ENCODE measurements at places on chromosomes 16 and 17. TPM values are rescaled to one million over a fixed set of nuclear protein-coding genes. Genes with fewer than 3 reads are reported as not detected.
A peak's percentile ranks its signal among the peaks of the same experiment; 100 is the strongest.

- DNase-seq, result no peak
These were observed 744.7 kb upstream of the GOT2 start for GRCh38 chr16:59478838-59479237.

- peak; percentile 48 for DNase-seq
These were observed 33.3 kb downstream of the TNFRSF13B start for GRCh38 chr17:16938496-16939207.

The ZSCAN10 gene
- total RNA-seq, result not detected

GRCh38 chr17:36937001-36937958 is at the start of gene LHX1:
Gene LHX1 (plus strand): TSS chr17:36937475. CDS start chr17:36938198, 723 bp downstream.
- DNase-seq, result no peak

DNA sequence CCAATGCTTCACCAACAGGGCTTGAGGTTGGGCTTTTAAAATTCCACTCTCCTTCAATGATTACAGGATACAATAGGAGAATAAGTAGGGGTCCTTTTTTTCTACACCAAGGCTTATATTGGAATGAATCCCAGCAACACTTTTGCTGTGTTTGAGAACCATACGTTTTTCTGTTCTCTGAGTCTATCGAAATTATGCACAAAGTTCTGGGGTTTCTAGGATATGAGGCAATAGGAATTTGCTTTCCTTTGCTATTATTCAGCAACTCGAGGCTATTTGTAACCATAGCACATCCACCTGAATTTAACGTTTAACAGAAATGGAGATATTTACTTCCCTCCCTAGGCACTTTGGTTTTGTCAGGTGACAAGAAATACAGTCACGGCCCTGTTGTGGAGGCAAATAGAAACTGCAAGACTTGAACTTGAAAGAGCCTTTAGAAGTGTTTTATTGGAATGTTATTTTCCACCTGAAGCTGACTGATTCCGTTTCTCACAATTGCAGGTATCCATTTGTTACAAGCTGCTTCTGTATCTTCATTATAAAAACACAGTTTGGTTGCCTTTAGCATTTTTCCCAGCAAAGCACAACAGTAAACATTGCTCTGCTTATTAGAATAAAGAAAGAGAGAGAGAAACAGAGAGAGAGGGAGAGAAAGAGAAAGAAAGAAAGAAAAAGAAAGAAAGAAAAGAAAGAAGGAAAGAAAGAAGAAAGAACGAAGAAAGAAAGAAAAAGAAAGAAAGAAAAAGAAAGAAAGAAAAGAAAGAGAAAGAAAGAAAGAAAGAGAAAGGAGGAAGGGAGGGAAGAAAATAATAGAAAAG is 109.6 kb downstream of the HS3ST3A1 start:
- no peak for DNase-seq

The CMTM2 gene
- total RNA-seq, result not detected

- no peak for DNase-seq
These were observed 23.3 kb downstream of the PHF12 start for GRCh38 chr17:28928061-28928460.

The NGFR gene
- total RNA-seq, result 1.7 TPM

- DNase-seq, result no peak
These were observed 118.0 kb upstream of the CA10 start for GRCh38 chr17:52276381-52277008.

DNA sequence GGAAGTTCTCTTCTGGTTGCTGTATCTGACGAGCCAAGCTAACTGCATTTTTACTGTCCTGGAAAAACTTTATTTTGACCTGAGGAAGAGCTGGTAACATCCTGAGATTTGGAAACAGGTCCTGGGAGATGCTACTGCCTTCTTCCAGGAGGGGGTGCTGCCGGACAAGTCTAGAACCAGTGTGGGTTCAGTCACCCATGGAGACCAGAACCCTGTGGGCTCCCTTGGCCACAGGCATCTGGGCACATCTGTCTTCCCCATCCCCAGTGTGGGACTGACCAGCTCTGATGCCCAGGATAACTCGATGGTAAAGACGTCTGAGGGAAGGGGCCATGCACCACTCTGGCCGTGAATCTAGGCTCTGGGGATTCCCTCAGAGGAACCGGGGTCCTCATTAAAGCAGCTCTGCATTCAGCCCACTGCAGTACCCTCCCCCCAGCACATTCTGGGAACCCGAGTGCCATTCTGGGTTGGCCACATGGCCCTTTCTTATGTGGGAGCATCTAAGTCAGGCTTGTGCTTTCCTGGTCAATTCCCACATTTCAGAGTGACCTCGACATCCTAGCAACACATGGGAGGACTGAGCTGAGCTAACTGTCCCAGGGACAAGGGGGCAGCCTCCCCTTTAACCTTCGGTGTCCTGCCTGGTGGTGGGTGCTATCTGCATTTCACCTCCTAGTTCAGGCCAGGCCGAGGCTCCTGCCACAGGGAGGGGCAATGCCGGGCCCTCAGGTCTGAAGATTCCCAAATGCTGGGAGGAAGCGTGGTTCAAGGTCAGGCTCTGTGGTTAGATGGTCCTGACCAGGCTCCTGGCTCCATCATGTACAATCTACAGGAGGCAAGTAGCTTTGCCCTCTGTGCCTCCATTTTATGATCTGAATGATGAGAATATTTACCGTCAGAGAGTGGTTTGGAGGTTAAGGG is 6.4 kb downstream of the C16orf86 start:
- DNase-seq, result no peak

- no peak for DNase-seq
These were observed 5.6 kb downstream of the CUEDC1 start for GRCh38 chr17:57949649-57950048.

The PRSS36 gene
- not detected for total RNA-seq

DNA sequence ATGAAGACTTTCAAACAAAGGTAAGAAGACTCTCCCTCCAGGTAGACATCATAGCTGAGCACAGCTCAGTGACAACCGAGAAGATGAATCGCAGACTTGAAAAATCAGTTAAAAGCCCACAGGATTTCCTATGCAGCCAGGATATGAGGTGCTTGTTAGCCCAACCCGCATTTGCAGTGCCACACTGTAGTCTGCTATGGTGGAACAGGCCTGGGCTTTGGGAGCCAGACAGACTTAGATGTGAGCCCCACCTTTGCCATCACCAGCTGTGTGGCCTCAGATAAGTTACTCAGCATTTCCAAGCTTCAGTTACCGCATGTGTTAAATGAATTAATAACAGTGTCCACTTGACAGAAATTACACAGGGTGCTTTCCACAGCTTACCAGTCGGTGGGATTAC is 204.4 kb upstream of the HS3ST3A1 start:
- no peak for DNase-seq

DNA sequence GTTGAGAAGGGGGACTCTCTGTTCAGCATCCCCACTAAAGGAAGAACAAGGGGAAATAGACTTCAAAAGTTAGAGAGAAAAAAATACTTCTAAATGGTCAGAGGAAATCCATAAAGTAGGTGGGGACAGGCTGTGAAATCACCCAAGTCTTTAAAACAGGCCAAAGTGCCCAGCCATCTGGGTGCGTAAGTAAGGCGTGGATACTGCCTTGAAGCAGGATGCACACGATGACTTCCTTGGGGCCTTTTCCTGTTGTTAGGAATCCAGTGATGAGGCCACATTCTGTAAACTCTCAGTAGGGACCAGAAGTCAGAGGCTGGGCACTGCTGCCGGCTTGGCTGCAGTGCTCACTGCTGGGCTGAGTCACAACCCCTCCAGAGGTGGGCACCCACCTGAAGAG is 9.2 kb downstream of the AXIN2 start:
- peak; percentile 26 for DNase-seq

The NOS2 gene
- not detected for total RNA-seq

The TBC1D3D gene
- total RNA-seq, result not detected

The PRPSAP1 gene
- total RNA-seq, result 55.3 TPM

GRCh38 chr17:74493331-74493833 is 26.9 kb downstream of the CD300A start:
- no peak for DNase-seq

GRCh38 chr17:35082073-35082657 is 18.7 kb upstream of the RFFL start:
- DNase-seq, result no peak

The MPHOSPH6 gene
- 13.5 TPM for total RNA-seq

DNA sequence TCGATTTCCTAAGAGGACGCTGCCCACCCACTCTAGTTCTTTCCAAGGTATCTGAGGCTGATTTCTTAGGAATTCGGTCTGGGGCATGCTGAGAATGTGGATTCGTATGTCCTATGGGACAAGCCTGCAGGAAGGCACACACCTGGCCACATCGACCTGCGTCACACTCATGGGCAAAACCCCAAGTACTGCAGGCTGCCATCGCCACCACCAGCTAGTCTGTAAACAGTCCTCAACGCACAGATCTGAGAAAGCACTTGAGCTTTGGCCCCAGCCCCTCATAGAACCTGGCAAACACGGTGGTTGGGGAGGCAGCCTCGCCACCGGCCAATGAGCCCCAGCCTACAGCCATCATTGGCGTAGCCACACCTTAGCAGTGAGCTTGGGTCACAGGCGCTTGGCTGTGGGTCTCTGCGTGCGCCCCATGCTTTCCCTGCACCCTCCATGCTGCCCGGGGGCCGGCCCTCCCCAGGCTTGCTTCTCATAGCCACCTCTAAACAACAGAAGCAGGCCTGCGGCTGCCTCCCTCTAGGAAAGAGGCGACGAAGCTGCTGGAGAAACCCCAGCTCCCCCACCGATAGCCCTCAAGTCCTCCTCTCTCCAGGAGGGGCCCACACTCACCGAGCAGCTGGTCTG is 75.1 kb downstream of the ZNF778 start:
- DNase-seq, result no peak

The CRYBA1 gene
- total RNA-seq, result not detected

- DNase-seq, result no peak
These were observed 1.1 kb downstream of the SPSB3 start for GRCh38 chr16:1781254-1781653.

DNA sequence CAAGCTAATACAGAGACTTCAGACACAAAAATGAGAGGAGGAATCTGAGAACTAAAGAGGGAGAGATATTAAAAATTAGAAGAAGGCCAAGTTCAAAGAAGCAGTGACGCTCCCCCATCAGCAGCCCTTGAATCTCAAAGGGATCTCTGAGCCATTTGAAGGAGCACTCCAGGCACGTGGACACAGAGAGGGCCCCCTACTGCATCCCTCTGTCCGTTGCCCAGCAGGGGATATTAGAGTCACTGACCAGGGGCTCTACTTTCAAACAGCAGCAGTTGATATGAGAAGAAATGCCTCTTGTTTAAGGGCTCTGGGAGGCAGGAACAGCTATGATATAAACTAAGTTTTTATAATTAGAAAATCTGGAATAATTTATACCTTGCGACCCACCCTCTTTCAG is 479.0 kb upstream of the SALL1 start:
- DNase-seq, result no peak

- DNase-seq, result no peak
These were observed 79.8 kb downstream of the ZNF778 start for GRCh38 chr16:89297156-89297874.

The CCDC154 gene
- 2.0 TPM for total RNA-seq

DNA sequence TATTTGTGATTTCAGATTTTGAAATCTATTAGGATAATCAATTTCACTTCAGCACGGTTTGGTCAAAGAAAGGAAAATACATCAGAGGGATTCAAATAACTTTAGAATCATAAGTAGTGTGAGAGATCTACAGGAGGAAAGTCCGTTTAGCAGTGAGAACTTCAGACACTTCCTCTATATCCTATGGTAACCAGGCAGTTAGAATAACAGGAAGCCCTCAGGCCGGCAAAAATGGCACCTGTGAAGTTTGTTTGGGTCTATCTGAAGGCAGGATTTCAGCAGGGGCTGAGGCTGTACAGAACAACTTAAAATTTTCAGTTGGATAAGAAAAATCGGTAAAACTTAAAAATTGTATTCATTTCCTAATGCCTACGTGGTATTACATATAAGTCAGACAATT is 24.9 kb downstream of the KCNJ16 start:
- no peak for DNase-seq

GRCh38 chr17:61227866-61228265 is 171.8 kb upstream of the TBX2 start:
- no peak for DNase-seq

DNA sequence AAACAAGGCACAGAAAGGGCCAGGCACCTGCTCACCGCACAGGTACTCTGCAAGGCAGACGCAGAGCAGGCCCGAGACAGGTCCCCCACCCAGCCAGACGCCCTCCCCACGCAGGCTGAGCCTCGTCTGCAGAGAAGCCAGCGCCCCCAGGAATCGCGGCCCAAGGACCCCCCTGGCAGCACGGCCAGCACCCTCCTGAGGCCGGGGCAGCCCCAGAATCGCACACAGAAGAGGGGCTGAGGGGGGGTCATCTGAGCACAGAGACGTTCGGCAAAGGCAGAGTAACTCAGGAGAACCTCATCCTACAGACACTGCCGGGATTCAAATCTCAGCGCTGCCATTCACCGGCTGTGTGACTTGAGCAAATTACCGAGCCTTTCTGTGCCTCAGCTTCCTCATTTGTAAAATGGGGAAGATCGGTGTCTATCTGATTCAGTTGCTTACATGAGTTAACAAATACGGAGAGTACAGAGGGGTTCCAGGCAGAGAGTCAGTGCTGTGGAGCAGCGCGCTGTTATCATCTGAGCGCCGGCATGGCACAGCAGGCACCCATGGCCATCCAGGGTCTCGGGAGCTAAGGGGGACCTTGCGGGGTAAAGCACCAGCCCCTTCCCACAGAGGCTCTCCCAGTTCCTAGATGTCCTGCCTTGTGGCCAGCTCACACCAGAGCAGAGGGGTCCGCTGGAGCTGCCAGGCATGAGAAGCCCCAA is 10.4 kb downstream of the EMC6 start:
- DNase-seq, result no peak

DNA sequence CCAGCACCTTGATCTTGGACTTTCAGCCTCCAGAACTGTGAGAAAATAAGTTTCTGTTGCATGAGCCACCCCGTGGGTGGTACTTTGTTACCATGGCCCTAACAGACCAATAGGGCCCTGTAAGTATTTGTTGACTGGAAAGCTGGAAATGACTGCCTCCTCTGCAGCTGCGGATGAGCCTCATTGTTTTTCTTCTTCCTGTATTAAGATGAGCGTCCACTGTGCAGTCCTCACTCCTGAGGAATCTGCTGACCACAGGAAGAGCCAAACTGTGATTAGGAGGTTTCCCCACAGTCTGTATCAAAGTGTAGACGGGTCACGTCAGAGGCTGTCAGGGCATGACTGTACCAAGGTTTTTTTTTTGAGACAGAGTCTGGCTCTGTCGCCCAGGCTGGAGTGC is 12.2 kb upstream of the AKTIP start:
- no peak for DNase-seq

DNA sequence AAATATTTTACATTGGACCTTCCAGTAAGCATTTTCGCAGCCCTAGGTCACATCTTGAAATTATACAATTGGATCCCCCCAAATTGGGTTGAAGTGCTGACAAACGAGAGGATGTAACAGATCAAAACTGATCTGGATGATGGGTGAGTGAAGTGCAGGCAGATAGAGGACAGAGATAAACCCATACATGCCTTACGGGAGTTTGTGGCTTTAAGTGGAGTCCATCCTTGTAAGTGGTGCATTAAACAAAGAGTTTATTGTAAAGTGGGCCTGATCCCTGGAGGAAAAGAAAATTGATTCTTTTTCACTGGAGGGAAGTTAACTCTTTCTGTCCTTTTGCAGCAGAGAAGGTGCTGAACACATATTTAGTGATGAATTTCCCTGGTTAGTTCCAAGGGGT is 39.0 kb upstream of the KCNJ2 start:
- no peak for DNase-seq

GRCh38 chr16:85871756-85872155 is 27.2 kb upstream of the IRF8 start:
- no peak for DNase-seq
